HFFc6 (cell line): ENCODE measurements at places on chromosomes 7 and 10.

DNA sequence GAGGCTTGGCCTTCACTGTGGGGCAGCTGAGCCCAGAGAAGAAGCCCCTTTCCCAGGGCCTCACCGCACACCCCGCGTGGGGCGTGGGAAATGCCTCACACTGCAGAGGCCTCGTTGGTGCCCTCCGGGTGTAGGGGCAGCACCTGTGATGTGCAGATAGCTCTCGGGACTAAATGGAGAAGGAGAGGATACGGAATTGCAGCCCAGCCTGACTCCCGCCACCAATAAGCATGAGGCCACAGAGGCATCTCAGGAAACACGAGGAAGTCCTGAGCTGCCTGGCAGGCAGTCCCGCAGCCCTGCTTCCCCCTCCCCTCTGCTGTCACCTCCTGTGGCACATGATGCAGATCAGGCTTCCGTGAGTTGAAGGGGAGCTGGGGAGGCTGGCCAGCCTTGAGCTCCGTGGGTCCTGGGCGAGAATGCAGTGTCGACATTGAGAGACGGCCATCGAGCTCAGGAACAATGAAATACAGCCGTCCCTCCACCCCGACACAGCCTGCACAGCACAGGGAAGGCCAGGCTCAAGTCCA, 59.6 kb upstream of the PPP2R2D start:
- no peak overlapping the region for H3K27ac ChIP-seq
- H3K4me3 ChIP-seq, result no peak overlapping the region
- H3K36me3 ChIP-seq, result 0 out of 2 replicates have a peak, but pooled peaks cover 3% of the 10 kb centered on the region
- DNase-seq, result no peak
- no peaks in the 10 kb centered on the region for H3K4me1 ChIP-seq

- H3K4me3 ChIP-seq, result no peak overlapping the region
- no peak for DNase-seq
- peaks cover 3% of the 10 kb centered on the region; the same call in 1 of the 2 replicates for H3K36me3 ChIP-seq
- no peaks in the 10 kb centered on the region for H3K27me3 ChIP-seq
- no peaks in the 10 kb centered on the region for H3K4me1 ChIP-seq
- no peak overlapping the region for H3K27ac ChIP-seq
Measured at GRCh38 chr7:124702385-124702784, 63.2 kb downstream of the GPR37 start.

- no peak for DNase-seq
- H3K4me3 ChIP-seq, result no peak overlapping the region
- peaks cover 8% of the 10 kb centered on the region for H3K36me3 ChIP-seq
- H3K27me3 ChIP-seq, result peaks cover 5% of the 10 kb centered on the region; the same call in 1 of the 2 replicates
Measured at GRCh38 chr7:94100723-94101345, 96.7 kb upstream of the BET1 start.

DNA sequence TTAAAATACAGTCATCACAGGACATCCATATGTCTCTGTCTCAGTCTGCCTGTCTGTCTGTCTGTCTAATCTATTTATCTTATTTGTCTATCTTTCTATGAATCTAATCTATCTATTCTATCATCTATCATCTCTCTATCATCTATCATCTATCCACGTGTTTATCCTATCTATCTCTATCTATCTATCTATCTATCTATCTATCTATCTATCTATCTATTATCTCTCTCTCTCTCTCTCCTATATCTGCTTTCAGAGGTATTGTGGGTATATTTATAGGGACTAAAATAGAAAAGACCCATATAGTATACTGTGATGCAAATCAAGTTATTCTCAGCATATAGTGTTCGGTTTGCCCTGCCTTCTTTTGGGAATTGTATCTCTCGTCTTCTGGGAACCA, 167.5 kb downstream of the VPS50 start:
- H3K4me3 ChIP-seq, result no peak overlapping the region
- H3K36me3 ChIP-seq, result no peaks in the 10 kb centered on the region

- H3K27ac ChIP-seq, result no peak overlapping the region
- H3K4me1 ChIP-seq, result no peaks in the 10 kb centered on the region
- DNase-seq, result no peak
- H3K27me3 ChIP-seq, result 0 out of 2 replicates have a peak, but pooled peaks cover 4% of the 10 kb centered on the region
Measured at GRCh38 chr7:18125476-18125875, 97.8 kb upstream of the PRPS1L1 start.

- no peak for DNase-seq
- peaks cover 36% of the 10 kb centered on the region for H3K27me3 ChIP-seq
- H3K36me3 ChIP-seq, result no peaks in the 10 kb centered on the region
- H3K4me3 ChIP-seq, result no peak overlapping the region
- H3K27ac ChIP-seq, result no peak overlapping the region
Measured at GRCh38 chr7:39919646-39920045, 30.4 kb upstream of the CDK13 start.

DNA sequence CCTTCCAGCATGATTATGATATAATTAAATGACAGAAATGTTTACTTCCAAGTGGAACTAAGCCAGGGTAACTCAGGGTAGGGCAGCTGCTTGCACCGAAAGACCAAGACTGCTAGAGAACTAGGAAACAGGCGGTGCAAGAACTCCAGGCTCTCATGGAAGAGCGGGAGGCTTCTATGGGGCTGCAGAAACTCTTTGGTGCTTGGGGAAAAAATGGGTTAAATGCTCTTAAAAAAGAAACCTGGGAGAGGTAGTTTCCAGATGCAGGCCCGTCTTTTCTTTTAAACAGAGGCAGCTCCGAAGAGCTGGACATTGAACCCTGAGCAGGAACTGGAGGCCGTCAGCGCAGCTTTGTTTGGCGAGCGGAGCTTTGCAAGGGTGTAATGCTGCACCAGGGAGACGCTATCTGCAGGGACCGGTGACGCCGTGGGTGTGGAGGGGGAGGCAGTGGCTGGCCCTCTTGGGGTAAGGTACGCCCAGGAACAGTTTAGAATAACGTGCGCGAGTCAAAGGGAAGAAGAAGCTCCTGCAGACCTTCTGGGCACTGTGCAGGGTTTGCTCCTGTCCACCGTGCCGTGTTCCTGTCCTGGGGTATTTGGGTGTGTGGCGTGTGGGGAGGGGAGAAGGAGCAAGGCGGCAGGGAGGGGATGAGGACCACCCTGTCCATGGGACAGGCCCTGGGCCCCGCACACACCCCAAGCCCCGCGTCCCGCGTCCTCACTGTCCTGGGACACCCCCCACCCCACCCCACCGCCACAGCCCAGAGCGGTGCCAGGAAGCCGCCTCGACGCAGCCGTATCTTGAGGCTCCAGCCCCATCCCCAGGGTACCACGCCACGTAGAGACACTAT, 59.0 kb downstream of the EGFR start:
- H3K36me3 ChIP-seq, result peaks cover 23% of the 10 kb centered on the region
- H3K27ac ChIP-seq, result peak overlapping the region; percentile 58; the same call in 1 of the 2 replicates
- H3K4me1 ChIP-seq, result peaks cover 82% of the 10 kb centered on the region
- peaks cover 2% of the 10 kb centered on the region for H3K27me3 ChIP-seq
- H3K4me3 ChIP-seq, result no peak overlapping the region

GRCh38 chr7:8499128-8499527, 65.7 kb downstream of the NXPH1 start:
- no peaks in the 10 kb centered on the region for H3K27me3 ChIP-seq
- no peak overlapping the region for H3K27ac ChIP-seq
- H3K4me1 ChIP-seq, result no peaks in the 10 kb centered on the region

DNA sequence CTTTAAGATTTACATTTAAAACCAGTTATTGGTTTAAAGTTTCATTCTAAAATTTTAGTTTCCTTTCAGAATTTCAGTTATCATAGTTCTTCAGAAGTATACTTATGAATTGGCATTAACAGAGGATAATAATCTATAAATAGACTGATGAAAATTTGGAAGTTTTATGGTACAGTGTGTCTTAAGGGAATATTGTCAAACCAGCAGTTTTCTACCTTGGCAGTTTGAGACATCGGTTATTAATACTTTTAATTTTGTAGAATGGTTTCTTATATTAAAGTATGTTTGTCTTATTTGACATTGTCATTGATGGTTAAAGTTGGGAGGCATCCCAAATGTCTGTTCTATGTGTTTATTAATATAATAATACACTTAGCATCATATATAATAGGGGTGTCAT, 2.0 kb downstream of the AHR start:
- DNase-seq, result no peak
- 0 out of 2 replicates have a peak, but pooled peaks cover 10% of the 10 kb centered on the region for H3K36me3 ChIP-seq
- H3K4me3 ChIP-seq, result peak overlapping the region; percentile 93
- H3K27me3 ChIP-seq, result no peaks in the 10 kb centered on the region
- H3K4me1 ChIP-seq, result peaks cover 16% of the 10 kb centered on the region

GRCh38 chr10:21464134-21464533, 61.3 kb downstream of the SKIDA1 start:
- H3K4me1 ChIP-seq, result peaks cover 7% of the 10 kb centered on the region
- DNase-seq, result peak; percentile 71
- H3K4me3 ChIP-seq, result no peak overlapping the region
- peak overlapping the region; percentile 56; the same call in 1 of the 2 replicates for H3K27ac ChIP-seq

- no peaks in the 10 kb centered on the region for H3K4me1 ChIP-seq
- no peak overlapping the region for H3K27ac ChIP-seq
- DNase-seq, result no peak
- H3K4me3 ChIP-seq, result no peak overlapping the region
- H3K36me3 ChIP-seq, result peaks cover 35% of the 10 kb centered on the region
- H3K27me3 ChIP-seq, result peaks cover 6% of the 10 kb centered on the region
Measured at GRCh38 chr10:72976886-72977285, 22.3 kb upstream of the PLA2G12B start.

- peak overlapping the region; percentile 65 for H3K4me3 ChIP-seq
- peak overlapping the region; percentile 91 for H3K27ac ChIP-seq
- H3K27me3 ChIP-seq, result no peaks in the 10 kb centered on the region; the same call in 1 of the 2 replicates
- peaks cover 44% of the 10 kb centered on the region for H3K4me1 ChIP-seq
Measured at GRCh38 chr7:17094963-17095574, 203.4 kb upstream of the AHR start.

- no peak overlapping the region for H3K4me3 ChIP-seq
- DNase-seq, result no peak
- H3K36me3 ChIP-seq, result no peaks in the 10 kb centered on the region
Measured at GRCh38 chr7:14892961-14893360, 9.6 kb downstream of the DGKB start.

GRCh38 chr10:14665865-14666857, 108.5 kb downstream of the FAM107B start:
- H3K27ac ChIP-seq, result no peak overlapping the region
- no peak overlapping the region for H3K4me3 ChIP-seq
- peaks cover 25% of the 10 kb centered on the region for H3K27me3 ChIP-seq
- no peaks in the 10 kb centered on the region for H3K36me3 ChIP-seq
- peaks cover 17% of the 10 kb centered on the region for H3K4me1 ChIP-seq
- DNase-seq, result no peak

DNA sequence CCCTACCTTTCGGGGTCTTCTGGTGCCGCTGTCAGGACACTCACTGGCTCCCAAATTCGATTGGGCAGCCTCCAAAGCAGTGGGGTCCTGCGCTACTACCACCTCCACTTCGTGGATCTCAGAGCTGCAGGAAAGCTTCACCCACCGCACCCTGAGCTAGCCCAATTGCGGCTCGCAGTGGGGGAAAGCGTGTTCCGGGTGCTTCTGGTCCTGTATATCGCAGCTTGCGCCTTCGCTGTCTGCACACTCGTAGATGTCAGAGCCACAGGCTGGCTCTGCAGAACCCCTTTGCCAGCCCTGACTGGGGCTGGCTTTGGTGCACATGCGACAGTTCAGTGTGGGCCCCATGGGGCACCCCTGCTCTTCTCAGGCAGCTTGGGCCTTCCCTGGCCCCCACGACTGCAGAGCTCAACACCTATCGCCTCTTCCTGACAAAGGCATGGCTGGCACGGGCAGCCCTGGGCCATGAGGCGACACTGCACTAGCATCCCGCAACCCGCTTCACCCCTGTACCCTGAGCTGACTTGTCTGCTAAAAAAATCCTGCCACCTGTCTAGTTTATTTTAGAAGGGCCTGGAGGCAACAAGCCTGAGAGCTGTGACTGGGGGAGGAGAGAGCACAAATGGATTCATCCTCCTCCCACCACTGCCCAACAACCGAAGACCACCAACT, 78.7 kb upstream of the ABI1 start:
- H3K27ac ChIP-seq, result no peak overlapping the region
- H3K4me1 ChIP-seq, result no peaks in the 10 kb centered on the region
- no peak overlapping the region for H3K4me3 ChIP-seq
- peaks cover 29% of the 10 kb centered on the region for H3K27me3 ChIP-seq
- no peak for DNase-seq
- H3K36me3 ChIP-seq, result no peaks in the 10 kb centered on the region

DNA sequence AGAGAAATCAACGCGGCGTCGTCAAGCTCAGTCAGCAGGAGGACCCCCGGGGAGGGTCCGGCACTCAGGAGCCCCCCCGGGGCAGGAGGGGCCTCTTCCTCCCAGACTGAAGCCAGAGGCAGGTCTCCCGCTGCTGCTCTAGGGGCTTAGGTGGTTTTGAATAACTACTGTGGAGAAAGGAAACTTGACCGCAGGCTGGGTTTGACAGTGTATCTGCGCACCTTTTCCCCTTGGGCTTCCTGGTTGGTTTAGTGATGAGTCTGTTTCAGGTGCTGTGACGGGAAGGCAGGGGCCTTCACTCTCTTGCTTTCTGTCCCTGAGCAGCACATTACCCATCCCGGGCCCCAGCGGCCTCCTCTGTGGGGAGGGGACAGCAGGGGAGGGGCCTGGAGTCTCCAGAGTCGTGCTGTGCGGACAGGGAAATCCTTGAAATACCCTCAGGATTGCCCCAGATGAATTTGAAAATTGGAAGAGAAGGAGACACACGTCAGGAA, 262.2 kb downstream of the ADARB2 start:
- H3K4me3 ChIP-seq, result no peak overlapping the region
- DNase-seq, result no peak
- peaks cover 5% of the 10 kb centered on the region for H3K27me3 ChIP-seq
- no peak overlapping the region for H3K27ac ChIP-seq
